NCI-H510A treated with DMSO at 0.1 percent for 48 hours (cell line): ENCODE measurements at places on chromosomes 3 and 15.
A peak's percentile ranks its signal among the peaks of the same experiment; 100 is the strongest.

GRCh38 chr15:39784125-39784524 lies 1.5 kb upstream of the FSIP1 start:
- DNase-seq: no peak

GRCh38 chr15:61784734-61785133 lies 275.5 kb downstream of the VPS13C start:
- DNase-seq: no peak

GRCh38 chr15:86392874-86393273 lies 313.2 kb downstream of the AGBL1 start:
- DNase-seq: no peak

- DNase-seq: no peak
Measured at GRCh38 chr15:93860701-93861100, 370.7 kb upstream of the MCTP2 start.

- no peak for DNase-seq
Measured at GRCh38 chr15:48748535-48748934, 62.3 kb downstream of the CEP152 start.

GRCh38 chr15:79299841-79300235 lies 11.1 kb upstream of the TMED3 start:
- no peak for DNase-seq

DNA sequence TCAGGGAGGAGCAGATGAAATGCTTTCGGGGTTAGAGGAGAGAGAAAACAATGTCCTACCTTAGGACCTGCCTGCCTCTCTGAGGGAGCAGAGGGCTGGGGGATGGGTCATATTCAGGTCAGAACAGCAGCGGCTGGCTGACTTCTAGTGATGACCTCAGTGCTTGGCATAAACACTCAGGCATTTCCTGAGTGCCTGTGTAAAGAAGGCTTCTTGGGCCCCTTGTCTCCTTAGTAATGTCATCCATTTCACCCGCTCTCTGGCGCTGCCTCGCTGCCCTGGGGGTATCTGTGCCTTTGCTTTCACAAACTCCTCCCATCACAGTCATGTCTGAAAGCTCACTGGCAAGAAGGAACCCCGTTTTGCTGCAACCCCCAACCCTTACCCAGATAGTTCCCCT lies 82.9 kb upstream of the GSK3B start:
- DNase-seq: peak; percentile 76

DNA sequence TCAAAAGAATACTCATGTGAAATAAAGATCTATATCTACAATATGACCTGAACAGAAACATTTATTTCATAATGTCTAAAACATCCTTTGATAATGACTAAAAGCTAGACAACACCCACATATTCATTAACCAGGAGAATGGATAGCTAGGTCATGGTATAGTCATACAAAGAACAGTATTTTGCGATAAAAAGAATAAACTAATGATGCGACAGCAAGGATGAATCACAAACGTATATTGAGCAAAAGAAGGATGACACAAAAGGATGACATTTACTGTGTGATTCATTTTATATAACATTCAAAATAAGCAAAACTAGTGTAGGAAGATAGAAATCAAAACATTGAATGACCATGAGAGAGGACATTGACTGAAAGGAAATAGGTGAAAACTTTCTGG lies 1233.1 kb downstream of the OTOL1 start:
- DNase-seq: no peak

DNA sequence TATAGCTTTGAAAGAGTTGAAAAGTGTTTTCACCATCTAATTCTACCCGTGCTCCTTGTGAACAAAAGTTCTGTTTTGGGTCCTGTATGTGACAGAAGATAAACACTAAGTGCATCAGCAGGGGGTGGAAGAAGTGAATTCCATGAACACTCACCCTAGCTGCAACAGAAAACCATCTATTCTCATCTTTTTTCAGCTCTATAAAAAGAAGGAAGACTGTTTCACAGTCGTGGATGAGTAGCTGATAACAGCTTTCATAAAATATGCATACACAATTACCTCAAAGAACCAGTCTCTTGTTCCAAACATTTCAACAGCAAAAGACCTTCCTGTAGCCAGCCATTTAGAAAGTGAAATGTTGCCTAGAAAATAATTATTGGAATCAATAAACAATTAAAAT lies 281.7 kb upstream of the RASGRP1 start:
- no peak for DNase-seq

DNA sequence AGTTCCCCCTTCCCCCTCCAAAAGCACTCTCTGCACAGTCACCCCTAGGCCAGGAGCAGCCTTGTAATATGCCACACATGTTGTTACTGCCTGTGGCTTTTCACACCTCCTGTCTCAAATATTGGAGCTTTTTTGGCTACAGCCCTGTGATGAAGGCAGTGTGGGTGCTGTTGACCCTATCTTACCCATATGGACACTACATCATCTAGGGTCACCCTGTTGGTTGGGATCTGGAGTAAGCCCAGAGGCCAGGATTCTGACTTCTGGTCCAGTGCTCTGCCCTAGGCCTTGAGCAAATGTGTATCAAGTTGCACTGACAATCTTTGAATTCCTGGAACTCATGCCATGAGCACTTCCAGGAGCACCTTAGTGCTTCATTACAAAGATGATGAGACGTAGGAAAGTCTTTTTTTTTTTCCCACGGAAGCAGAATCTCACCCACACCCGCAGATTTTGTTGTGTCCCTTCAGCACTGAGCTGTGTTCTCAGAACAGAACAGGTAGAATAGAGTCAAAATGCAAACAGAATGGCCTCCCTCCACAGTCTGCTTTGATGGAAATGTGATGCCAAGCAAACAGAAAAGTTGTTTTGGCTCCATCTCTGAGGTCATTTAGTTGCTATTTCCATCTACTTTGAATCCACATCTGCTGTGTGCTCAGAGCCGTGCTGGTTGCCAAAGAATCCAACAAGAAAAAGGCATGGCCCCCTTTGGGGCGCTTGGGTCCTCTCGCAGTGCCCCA lies 49.6 kb downstream of the SMAD3 start:
- peak; percentile 37 for DNase-seq

DNA sequence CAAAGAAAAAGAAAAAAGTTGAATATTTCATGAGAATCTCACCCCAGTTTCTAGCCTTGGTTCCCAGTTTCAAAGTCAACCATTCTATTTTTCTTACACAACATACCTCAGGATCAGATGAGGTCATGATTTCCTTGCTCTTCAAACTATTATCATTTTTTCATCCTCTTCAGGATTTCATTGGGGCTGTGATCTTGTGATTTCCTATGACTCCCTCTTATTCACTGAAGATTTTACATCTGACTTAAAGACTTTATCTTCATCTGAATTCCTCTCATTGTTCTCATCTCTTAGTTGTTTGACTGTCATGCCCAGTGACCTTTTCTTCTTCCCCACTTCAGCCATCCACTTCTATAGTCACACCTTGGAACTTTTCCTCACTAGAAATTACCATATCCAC lies 3.1 kb upstream of the C3orf33 start:
- no peak for DNase-seq

GRCh38 chr15:37733628-37734027 lies 200.8 kb upstream of the TMCO5A start:
- DNase-seq: no peak

DNA sequence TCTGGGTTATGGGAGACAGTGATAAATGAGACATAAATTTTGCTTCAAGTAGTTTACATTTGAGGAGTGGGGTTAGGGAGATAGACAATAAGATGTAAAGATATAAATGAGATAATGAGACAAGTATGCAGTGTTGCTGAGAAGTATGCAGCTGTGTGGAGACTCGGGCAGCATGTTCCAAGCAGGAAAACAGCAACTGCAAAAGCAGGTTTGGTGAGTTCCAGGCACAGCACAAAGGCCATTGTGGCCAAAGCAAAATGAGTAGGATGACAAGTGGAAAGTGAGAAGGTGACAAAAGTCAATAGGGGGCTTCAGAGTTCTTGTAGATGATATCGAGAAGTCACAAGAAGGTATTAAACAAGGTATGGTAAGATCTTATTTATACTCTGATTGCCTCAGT lies 259.1 kb upstream of the PEX5L start:
- DNase-seq: peak; percentile 86

DNA sequence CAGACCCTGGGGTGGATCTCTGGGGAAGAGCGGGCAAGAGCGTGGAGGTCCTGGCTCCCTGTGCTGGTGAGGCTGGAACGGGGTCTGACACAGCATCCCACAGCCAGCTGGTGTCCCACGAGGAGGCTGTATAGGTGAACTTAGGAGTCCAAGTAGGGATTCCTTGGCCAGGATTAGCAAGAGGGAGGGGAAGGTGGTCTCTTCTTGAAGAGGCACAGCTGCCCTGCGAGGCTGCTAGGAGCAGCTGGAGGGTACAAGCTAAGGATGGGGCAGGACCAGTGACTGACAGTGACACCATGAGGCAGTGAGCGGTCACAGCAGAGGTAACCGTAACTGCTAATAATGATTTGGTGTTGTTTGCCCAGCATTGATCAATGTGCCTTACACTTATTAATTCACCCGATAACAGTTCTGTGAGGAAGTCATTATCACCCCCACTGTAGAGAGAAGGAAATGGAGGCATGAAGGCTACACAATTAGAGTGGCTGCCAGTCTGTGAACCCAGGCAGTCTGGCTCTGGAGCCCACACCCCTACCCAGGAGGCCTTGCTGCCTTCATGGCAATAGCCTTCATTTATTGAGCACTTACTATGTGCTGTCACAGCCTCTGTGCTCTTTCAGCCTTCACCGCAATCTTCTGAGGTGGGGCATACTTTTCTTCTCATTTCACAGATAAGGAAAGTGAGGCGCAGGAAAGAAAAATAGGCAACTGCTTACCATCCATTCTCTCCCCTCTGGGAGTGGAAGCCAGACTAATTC lies 59.4 kb downstream of the TMEM44 start:
- peak; percentile 62 for DNase-seq

GRCh38 chr3:66376568-66376967 lies 124.3 kb downstream of the LRIG1 start:
- no peak for DNase-seq

GRCh38 chr3:13197795-13198194 lies 124.6 kb upstream of the IQSEC1 start:
- DNase-seq: no peak

GRCh38 chr3:187987924-187988323 lies 166.0 kb upstream of the LPP start:
- no peak for DNase-seq

DNA sequence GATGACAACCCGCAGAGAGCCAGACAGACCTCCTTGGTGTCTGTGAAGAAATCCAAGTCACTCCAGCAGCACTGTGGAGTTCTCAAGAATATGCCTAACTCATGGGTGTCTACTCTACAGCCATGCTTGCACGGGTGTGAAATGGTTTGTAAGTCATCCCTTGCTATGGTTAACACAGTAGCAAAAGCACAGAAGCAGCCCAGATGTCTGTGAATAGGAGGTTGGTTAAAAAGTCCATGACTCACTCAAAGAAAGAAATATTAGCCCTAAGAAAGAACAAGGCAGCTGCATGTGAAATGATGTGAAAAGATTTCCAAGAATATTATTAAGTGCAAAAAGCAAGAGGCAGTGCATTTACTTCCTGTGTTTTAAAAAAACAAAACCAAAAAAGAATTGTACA lies 12.1 kb upstream of the LIMD1 start:
- no peak for DNase-seq
